ENCODE measurements at places on chromosomes 4 and X.

DNA sequence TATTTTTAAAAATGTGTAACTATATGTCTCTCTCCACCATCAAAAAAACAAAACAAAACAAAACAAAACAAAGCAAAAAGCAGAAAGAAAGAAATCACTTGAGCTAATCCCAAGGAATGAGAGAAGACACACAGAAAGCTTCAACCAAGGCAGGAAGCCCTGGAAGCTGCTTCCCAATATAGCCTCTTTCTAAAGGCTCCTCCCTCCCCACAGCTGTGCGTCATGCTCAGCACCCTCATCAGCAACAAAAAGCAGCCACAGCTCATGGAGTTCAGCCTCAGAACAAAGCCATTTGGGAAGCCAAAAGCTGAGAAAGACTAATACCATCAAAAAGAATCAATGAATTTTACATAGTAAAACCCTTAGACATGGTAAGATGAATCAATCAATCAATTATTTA, 501.6 kb upstream of the SMIM31 start:
- DNase-seq: no peak

GRCh38 chr4:86218746-86219473, 140.9 kb downstream of the MAPK10 start:
- DNase-seq: no peak

DNA sequence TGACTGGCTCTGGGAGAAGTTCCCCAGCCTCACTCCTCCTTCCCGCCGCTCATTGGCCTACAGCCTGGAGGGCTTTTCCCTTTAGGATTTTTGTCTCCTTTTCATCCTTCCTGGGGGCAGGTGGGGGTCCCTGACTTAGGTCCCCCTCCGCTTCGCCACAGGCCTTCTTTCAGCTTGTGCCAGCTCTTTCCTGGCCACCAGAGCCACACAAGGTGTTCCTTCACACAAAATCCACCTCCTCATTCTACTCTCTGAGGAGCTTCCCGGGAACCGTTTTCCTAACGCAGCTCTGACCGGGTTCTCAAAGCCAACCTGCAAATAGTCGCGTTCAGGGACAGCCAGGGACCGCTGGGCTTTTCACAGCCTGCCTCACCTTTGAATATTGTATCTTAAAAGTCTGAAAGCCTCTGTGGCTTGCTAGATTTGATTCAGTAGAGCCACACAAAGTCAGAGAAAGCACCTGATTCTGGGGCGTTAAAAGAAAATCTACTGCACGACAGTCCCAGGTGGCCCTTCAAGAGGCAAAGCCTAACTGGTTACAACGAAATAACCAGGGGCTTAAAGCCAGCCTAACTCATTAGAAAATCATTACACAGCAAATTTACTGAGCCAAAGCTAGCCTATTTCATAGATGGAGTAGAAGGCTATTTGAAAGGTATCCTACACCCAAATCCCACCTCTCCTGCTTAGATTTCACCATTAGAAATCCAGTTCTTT, 731 bp upstream of the GPC3 start:
- no peak for DNase-seq

- no peak for DNase-seq
Observed at GRCh38 chrX:7596822-7597221, 246.1 kb upstream of the VCX start.

DNA sequence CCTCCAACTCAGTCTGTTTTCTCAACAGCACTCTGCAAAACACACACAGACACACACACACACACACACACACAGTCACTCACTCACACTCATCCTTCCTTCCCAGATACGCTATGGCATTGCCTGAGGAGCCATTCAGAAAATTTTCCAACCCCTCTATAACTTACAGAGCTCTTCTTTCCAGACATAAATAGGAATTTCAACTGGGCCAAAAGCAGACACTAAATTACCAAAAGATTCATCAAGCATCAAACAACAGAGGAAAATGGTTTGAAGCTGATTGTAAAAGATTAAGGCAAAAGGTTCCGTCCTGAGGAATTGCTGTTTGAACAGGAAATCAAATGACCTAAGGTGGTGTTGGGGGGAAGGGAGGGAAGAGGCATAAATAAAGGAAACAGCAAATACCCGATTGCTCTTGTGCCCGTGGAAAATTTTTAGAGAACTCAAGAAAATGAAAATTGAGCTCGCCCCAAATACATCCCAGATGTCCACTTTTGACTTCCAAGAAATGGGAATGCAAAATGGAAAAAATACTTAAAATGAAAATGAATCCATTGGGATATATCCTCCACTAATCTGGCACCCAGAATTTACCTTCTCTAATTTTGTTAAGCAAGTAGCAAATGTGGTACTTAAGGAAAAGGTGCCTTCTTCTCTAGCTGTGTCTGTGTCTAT, 183.6 kb downstream of the QDPR start:
- no peak for DNase-seq

GRCh38 chrX:96846841-96847240, 36.9 kb upstream of the RPA4 start:
- no peak for DNase-seq

- DNase-seq: no peak
Observed at GRCh38 chr4:94603170-94603747, 151.5 kb downstream of the PDLIM5 start.

DNA sequence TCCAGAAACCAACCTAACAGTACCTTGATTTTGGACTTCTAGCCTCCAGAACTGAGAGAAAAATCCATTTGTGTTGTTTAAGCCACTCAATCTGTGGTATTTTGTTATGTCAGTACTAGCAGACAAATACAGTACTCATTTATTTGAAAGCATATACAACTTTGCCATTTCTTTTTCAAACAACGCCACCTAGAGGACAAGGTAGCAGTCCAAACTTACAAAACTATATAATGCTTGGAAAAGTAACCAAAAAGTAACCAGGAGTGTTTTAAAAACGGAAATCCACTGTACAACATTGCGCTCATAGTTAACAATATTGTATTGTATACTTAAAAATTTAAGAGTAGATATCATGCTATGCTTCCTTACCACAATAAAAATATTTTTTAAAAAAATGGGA, 37.0 kb upstream of the FGF13 start:
- no peak for DNase-seq

DNA sequence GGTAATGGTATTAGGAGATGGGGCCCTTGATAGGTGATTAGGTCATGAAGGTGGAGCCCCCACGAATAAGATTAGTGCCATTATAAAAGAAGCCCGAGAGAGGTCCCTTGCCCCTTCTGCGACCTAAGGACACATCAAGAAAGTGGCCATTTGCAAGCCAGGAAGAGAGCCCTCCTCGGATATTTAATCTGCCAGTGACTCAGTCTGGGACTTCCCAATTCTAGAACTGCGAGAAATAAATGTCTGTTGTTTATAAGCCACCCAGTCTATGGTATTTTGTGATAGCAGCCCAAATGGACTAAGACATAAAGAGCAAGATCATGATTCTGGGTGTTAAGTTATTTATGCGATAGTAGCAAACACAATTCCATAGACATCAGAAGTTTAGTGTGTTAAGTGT, 192.2 kb downstream of the LDB2 start:
- DNase-seq: no peak

DNA sequence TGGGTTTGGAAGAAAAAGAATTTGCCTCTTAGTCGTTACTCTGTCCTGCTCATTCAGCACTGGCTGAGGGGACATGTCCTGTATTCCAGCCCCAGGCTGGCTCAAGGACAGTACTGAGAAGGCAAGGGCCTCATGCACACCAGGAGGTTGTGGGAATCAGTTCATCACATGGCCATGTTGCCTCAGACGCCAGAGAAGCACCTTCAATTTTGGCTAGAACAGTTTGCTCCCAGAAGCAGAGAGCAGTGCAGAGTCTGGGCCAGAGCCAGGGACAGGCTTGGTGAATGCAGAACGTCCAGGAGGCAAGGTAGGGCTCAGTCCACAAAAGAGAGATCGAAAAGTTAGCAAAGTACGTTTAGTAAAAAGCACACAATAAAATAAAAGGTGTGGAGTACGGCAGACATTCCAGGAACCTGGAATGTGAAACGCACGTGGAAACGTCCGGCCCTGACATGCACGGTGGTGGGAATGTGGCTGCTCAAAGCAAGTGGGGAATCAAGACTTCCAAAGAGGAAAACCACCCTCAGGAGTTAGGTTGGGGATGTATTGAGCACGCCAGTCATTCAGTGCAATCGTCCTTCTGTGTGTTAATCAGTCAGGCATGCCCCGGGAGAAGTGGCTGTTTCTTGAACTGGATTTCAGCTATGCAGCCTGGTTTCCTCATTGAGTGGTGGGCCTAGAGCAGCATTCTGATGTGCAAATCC, 1.2 kb upstream of the SLC2A9 start:
- DNase-seq: no peak
